ENCODE measurements at places on chromosomes 6 and 20.

DNA sequence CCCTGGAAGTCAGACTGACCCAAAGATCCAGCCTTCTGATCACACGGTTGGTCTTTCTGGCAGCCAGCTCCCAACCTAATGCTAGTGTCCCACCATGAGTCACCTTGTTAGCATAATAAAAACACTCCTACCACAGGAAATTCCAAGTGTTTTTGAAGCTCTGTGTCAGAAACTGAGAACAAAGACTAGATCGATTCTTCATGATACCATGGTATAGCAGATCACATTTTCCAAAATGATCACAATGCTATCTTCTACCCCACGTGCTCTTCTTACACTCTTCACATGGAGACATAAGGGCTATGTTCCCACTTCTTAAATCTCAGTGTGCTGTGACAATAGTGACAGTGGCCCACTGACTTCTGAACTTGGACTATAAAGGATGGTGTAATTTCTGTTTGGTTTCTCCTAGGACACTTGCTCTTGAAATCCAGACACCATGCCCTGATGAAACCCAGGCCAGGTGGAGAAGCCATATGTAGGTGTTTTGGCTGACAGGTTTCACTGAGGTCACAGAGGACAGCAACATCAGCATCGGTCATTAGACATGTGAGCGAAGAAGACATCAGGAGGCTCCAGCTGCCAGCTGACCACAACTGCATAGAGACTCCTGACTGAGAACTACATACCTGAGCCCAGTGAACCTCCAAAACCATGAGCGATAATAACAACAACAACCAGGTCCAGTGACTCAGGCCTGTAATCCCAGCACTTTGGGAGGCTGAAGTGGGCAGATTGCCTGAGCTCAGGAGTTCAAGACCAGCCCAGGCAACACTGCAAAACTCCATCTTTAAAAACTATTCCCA lies 57.5 kb downstream of the MKKS start:
- no peak for DNase-seq

DNA sequence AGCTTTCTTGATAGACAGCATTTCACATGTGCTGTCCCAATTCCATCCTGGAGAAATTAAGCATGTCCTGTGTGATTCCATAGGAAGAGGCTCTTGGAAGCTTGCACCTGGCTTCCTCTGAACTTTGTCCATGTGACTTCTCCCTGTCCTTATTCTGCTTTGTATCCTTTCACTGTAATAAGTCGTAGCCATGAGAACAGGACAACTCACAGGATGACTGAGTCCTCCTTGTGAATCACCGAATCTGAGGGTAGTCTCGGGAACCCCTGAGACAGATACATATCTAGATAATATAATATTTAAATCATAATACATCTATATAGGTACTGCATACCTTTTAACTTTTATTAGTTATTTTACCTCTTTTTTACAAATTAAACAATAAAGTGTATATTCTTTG lies 156.7 kb upstream of the THEMIS start:
- DNase-seq, result no peak

- no peak for DNase-seq
Observed at GRCh38 chr6:28354688-28355554, 5.2 kb downstream of the ZKSCAN3 start.

- no peak for DNase-seq
Observed at GRCh38 chr20:45704969-45705637, at the start of gene WFDC10B. TSS of gene WFDC10B (minus strand) at chr20:45705019. CDS start at chr20:45685992, 19,027 bp downstream.

GRCh38 chr6:64681416-64682160 lies 1025.4 kb downstream of the EYS start:
- DNase-seq, result no peak

GRCh38 chr6:169263836-169264608 lies 10.4 kb upstream of the THBS2 start:
- no peak for DNase-seq

DNA sequence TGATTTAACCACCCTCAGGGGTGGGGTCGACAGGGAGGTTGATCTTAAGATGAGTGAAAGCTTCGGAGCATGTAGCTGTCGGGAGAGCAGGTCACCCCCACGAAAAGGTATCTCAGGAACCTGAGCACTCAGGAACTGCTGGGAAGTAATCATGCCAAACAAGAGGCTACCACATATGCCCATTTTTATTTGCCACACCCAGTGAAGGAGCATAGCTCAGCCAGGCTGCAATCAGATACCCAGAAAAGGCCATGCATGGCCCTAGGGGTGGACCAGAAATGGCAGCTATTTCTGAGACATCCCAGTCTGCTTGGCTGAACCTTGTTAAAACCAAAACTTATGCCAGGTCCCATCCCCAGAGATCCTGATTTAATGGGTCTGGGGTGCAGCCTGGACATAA lies 72.7 kb upstream of the ISM1 start:
- DNase-seq, result no peak

DNA sequence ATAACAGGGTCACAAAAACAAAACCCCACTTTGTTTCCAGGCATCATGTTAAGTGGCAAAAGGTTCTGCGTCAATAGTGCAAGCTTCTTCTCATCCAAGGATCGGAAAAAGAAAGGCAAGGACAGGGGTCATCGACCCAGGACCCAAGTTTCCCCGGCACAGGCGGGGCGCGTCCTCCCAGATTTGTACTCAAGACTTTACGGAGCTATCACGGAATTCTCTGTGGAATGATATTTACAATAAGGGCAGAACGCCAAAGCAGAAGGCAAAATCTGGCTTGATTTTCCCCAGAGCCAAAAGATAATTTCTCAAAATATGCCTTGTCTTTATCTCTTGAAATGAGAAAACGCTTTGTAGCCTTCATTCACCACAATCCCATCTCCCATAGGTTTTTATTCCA lies 25.5 kb downstream of the PDE10A start:
- no peak for DNase-seq

DNA sequence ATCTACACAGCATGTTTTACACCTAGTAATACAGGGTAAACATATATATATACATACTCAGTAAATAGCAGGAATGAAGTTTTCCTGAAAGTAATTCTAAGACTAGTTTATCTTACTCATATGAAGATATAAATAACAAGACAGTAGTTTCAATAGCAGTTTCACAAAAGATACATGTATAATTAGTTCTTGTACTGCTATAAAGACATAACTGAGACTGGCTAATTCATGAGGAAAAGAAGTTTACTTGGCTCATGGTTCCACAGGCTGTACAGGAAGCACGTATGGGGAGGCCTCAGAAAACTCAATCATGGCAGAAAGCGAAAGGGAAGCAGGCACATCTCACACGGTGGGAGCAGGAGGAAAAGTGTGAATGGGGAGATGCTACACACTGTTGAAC lies 16.9 kb downstream of the RARS2 start:
- no peak for DNase-seq

DNA sequence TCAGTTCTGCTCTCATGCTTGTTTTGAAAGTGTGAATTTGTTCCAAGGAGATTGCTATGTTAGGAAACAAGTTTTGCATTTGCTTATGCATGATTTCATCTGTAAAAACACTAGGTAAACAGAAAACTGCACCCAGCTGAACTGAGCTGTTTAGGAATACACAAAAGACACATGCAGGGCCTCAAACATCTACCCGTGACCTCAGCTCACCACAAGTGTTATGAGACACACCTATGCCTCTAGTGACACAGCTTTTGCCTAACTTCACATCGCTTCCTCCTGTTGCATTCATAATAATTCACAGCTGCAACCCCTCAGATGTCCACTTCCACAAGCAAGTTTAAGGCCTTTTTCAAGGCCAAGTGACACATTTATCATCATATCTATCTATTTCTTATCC lies 98.0 kb upstream of the SLC24A3 start:
- no peak for DNase-seq

DNA sequence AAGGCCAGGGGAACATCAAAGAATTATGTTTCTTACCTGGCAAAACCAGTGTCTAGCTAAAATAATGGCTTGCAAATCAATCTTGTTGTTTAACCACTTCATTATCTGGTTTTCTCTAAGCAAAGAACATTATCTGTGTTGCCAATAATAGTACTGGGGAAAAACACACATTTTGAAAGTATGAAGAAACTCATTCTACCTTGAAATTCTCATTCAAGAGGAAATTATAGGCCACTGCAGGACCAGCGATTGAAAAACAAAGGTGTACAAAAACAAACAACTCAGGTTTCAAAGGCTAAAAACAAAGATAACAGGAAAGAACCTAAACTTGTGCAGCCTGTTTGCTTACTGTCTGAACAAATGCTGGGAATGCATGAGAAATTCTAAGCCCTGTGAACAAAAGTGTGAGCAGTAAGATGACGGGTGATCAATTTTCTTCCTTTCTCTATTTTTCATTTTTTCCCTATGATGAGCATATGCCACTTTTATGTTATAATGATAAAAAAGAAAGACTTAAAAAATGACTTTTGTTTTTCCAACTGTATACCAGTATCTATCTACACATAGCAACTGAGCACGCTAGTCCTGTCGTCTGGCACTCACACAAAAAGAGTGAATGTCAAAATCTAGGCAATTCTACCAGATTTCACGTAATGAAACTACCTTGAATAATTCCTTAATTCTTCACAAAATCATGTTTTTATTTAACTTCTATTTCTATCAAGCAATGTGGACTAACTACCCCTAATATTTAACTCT lies 117.9 kb downstream of the SGK1 start:
- DNase-seq, result no peak

GRCh38 chr6:29558439-29559079 lies 973 bp downstream of the UBD start:
- no peak for DNase-seq

DNA sequence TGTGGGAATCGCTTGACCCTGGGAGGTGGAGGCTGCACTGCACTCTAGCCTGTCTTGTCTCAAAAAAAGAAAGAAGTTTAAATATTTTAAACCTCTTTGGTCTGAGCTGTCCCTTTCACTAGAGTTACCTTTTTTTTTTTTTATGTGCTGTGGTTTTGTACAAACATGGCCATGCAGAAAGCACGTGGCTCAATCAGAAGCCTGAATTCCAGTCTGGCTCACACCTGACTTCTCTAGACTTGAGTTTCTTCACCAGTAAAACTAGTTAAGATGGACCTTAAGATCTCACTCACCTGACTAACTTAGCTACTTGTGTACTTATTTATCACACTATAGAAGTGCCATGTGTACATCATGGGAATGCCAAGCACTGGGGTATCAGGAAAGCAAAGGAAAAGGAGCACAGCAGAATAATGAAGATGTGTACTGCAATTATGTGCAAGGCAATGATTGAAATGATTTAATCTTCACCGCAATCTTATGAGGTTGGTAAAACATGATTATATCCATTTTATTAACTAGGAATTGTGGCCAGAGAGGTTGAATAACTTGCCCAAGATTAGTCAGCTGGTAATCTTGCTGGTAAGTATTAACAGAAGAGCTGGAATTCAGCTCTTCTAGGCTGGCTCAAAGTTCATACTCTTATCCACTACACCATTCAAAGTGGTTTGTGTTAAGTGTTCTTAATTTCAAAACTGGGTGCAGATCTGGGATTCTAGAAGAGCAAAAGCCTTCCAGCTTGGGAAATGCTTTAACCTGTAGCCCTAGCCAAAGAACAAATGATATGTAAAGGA lies 10.7 kb downstream of the HMGN3 start:
- no peak for DNase-seq

- no peak for DNase-seq
Observed at GRCh38 chr6:37225350-37226169, 32.0 kb upstream of the TBC1D22B start.

DNA sequence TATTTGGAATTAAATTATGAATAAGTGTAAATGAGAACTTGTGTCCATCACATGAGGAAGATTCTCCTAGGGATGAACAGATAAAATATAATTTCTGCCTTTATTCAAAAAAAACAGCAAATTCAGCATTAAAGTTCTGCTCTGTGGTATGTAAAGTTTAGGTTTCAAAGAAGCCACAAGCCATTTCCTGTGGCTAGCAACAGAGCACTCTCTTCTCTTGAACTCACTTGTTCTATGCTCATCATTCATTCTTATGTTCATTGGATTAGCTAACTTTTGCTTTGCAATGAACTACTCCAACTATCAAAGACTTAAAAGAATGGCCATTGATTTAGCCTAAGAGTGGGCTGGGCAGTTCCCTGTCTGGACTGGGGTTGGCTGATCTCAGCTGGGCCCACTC lies 20.8 kb upstream of the SNRPB2 start:
- DNase-seq, result peak; percentile 58

DNA sequence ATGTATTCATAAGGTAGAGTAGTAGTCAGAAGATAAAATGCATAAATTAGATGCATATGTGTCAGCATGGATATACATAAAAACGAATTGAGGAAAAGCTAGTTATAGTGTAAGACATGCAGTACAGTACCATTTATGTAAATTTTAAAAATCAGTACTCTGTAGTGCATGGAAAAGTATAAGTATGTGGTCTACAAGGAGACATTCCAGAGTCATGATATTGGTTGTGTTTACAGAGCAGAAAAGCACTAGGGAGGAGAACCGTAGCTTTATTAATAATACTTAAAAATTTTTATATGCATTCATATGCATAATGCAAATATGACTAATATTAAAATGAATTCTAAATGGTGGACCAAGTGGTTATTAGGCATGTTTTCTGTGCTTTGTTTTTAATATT lies 220.0 kb downstream of the ZFAND3 start:
- no peak for DNase-seq

- DNase-seq, result no peak
Observed at GRCh38 chr6:14211562-14211942, 94.0 kb downstream of the CD83 start.

DNA sequence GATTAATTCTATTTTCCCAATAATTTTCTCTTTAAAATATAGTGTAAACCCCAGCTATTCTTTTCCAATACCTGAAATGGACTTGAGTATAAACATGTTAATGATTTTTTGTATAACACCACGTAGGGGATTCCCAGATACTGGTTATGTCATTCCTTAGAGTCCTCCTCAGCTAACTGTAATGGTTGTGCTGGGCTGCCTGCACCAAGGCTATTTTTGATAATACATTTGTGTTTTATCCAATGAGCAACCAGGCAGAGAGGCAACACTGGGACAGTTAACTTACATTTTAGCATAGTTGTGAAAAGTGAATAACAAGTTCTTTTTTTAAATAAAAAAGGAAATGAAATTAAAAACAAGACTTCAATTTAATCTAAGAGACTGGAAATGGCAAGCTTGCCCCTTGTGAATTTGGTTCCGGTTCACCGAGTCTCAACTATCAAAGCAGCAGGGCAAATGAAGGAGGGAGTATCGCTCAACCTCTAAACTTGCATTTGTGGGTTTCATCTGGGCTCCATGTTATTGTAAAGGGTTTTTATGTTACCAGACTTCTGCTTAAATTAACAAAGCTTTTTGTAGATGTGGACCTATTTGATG lies 18.8 kb upstream of the BACH2 start:
- no peak for DNase-seq

- DNase-seq, result no peak
Observed at GRCh38 chr6:46095251-46095650, 34.5 kb upstream of the ENPP4 start.

- no peak for DNase-seq
Observed at GRCh38 chr6:88134575-88134974, 31.6 kb downstream of the CNR1 start.

DNA sequence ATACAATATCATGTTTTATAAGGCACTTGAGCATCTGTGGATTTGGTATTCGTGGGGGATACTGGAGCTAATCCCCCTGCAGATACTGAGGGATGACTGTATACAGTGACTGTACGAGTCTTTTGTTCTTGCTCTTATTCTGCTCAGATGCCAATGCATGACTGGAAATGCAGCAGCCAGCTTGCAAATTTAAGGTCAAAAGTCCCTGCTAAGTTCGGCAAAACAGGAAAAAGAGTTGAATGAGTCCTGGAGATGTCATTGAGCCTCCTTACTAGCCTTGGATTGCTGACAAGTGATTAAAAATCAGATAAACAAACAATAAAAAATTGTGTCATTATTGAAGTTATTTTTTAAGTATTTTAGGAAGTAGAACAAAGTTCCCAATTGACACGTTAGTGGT lies 599.3 kb upstream of the IMPG1 start:
- DNase-seq, result no peak

Measured in COLO829 (cell line).